ENCODE measurements at places on chromosomes 7 and 10.

GRCh38 chr7:131606346-131607290 lies 50.2 kb upstream of the PODXL start:
- DNase-seq = no peak

DNA sequence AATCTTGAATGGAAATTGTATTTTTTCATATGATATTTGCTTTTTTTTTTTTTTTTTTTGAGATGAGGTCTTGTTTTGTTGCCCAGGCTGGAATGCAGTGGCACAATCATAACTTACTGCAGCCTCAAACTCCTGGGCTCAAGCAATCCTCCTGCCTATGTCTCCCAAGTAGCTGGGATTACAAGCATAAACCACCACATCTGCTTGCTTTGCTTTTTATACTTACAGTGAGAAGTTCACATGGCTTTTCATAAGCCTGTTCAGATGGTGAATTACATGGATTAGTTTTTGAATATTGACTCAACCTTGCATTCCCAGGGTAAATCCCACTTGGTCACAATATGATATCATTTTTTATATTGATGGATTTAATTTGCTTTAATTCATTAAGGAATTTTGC lies 22.0 kb downstream of the LRRD1 start:
- DNase-seq = no peak

DNA sequence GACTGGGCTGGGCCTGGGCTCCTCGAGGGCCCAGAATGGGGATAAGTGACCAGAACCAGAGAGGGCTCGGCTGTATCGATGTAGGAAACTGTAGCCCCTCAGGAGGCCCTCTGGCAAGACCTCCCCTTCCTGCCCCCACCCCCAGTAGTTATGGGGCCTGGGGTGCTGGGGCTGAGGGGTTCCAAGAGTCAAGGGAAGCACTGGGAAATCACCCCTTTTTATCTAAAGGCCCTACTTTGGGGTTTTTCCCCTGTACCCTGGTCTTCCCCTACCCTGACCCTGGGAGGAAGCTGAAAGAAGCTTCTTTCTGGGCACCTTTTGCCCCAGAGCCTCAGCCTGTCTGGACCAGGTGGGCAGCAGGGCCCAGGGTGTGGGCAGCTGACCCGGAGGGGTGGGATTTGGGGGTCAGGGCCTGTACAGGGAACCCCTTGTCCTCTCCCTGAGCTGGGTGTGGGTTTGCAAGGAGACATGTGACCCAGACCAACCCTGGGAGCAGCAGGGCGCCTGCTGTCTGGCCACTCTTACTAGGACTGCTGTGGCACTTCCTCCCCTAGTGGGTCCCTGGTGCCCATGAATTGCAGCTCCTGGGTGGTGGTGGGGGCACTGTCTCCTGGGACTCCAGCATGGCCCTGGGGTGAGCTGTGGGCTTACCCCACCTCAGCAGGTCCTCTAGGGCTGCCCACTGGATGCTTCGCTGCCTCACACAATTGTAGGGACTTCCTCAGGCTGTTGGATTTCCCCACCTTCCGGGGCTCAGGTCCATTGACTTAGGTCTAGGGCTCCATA lies 1.5 kb downstream of the IRF5 start:
- DNase-seq = no peak

DNA sequence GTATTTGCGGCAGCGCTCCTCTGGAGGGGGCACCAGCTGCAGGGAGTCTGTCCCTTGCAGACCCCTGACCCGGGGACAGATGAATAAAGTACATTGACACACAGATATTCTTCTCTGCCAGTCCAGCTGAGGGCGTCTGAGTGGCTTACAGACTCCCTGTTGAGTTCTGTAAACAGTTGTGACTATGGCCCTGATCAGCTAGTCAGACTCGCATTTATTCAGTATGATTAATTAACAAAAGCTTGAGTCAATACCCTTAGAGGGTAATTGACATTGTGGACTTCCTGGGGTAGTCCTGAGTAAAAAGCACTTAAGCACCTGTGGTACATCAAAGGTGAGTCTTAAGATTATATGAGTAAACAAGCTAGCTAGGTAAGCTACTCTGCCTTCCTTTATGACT lies 21.0 kb downstream of the ANKRD30A start:
- DNase-seq = no peak

Measured in activated CD8-positive, alpha-beta memory T cell treated with anti-CD3 and anti-CD28 coated beads for 1 hour (primary cell).